Hindlimb muscle (tissue), 1 donor: ENCODE measurements at places on chromosomes 2 and 18. TPM values are rescaled to one million over a fixed set of nuclear protein-coding genes. Genes with fewer than 3 reads are reported as not detected.

DNA sequence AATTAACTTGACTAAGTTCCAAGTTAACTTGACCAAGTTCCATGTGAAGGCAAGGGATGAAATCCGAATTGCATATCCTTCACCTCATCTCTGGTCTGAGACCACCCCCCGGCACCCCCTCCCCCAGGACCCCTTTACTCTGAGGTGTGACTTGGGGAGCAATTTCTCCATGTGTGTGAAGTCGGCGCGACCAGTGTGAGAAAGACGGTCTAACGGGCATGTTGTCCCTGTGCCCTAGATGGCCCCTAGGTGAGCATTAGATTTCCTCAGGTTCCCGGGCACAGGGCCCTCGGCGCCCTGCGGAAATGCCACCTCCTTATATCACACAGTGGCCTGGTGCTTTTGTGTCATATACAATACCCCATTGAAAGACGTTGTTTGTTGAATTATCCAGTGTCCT is 137.1 kb downstream of the CTIF start:
- DNase-seq, result no peak

DNA sequence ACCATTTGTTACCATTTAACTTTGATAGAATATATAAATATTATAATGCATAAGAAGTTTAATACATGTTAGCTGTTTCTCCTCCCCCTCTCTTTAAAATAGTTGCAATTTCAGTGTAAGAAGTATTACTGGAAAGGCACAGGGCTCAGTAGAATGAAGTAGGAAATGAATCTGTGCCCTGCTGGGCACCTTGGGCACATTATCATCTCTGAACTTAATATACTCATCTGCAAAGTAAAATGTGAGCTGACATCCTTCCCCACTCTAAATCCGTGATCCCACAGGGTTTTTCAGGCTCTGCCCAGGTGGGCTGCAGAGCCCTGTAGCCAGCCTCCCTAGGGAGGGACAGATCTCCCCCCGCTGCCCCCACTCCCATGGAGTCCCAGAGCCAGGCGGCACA is 56.8 kb downstream of the DPP4 start:
- no peak for DNase-seq

- DNase-seq, result no peak
These were observed 13.9 kb downstream of the RDH14 start for GRCh38 chr2:18546567-18546966.

Gene SERPINB4
- 0.35 TPM for polyA plus RNA-seq

Gene CD8B
- polyA plus RNA-seq, result 0.28 TPM

- no peak for DNase-seq
These were observed 68.4 kb upstream of the MCFD2 start for GRCh38 chr2:46984040-46984439.

Gene ANO7
- 1.1 TPM for polyA plus RNA-seq

DNA sequence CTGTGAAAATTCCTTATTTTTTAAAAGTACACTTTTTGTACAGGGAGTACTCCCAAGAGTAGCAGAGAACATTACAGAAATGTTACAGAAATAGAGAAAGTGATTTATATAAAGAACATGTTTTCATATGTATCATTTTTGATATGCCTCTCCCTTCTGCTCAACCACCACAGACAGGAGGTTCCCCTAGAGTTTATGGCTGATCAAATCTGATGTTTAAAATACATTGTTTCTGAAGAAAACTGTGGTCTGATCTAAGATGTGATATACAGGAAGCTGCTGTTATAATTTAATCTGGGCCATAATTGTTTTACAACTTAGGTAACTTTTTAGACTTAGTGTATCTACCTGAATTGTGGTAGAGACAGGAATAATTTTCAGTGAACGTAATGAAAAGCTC is 37.0 kb downstream of the STAT4 start:
- DNase-seq, result no peak

DNA sequence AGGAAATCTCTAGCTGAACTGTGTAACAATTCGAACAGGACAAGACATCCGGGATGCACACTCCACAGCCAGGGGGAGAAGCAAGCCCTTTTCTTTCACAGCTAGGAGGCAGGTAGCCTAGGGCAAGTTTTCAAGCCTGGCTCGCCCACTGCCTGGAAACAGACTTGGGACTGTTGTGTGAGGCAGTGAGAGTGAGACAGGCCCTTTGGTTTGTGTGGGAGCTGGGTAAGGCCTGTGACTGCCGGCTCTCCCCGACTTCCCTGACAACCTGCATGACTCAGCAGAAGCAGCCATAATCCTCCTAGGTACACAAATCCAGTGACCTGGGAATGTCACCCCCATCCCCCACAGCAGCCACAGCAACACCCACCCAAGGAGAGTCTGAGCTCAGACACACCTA is 179.7 kb downstream of the WDPCP start:
- DNase-seq, result no peak

DNA sequence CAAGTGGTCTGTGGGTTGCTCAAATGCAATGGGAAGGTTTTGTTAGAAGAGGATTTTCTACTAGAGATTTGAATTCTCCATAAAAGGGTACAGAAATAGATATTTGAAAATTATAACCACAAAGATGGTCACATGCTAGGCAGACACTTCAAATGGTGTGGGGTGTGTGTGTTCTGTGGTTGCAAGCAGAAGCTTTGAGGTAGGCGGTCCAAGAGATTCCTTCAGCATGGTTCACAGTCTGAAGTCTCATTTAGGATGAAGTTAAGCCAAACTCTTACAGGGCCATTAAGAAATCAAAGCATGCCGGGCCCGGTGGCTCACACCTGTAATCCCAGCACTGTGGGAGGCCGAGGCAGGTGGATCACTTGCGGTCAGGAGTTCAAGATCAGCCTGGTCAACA is 38.3 kb upstream of the RMDN2 start:
- no peak for DNase-seq

Gene CDH20
- 1.1 TPM for polyA plus RNA-seq

DNA sequence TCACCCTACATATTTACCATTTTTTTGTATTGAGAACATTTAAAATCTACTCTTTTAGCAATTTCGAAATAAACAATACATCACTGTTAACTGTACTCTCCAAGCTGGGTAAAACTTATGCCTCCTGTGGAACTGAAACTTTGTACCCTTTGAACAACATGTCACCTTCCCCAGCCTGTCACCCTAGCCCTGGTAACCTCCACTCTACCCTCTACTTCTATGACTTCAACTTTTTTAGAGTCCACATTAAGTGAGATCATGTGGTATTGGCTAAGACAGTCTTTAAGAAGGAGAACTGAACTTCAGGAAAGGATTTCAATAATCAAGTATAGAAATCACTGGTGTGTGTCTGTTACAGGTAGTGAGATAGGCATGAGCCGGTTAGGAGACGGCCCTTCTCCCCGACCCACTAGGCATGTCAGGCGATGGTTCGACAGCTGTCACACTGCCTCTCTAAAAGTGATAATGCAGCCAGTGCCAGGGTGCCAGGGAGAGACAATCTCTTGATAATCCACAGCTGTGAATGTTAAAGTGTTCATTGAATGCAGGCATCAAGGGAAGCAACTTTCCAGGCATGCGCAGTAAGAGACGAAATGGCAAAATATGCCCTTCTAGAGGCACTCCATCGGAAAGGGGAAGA is 74.6 kb upstream of the RNF152 start:
- DNase-seq, result no peak

Gene DYSF
- 185 TPM for polyA plus RNA-seq
